Stimulated activated CD4-positive, alpha-beta T cell treated with anti-CD3 and anti-CD28 coated beads, Interleukin-2, amount 100 ng/mL, for 48 hours (primary cell): ENCODE measurements at places on chromosomes 4 and X.
A peak's percentile ranks its signal among the peaks of the same experiment; 100 is the strongest.

- DNase-seq: no peak
These were observed 177.4 kb downstream of the SH3KBP1 start for GRCh38 chrX:19709812-19710518.

- DNase-seq: no peak
These were observed 75.3 kb upstream of the FTHL17 start for GRCh38 chrX:31147175-31147574.

DNA sequence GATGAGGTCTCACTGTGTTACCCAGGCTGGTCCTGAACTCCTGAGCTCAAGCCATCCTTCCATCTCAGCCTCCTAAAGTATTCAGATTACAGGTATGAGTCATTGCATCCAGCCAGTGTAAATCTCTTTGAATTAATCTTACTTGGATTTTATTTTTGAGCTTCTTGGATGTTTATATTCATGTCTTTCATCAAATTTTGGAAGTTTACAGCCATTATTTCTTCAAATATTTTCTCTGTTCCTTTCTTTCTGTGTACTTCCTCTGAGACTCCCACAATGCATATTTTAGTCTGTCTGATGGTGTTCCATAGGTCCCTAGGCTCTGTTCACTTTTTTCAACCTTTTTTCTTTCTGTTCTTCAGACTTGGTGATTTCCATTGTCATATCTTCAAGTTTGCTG is 34.9 kb downstream of the ZCCHC13 start:
- no peak for DNase-seq

GRCh38 chrX:118152721-118153120 is 36.1 kb upstream of the KLHL13 start:
- no peak for DNase-seq

GRCh38 chr4:105075045-105075444 is 71.6 kb upstream of the TET2 start:
- no peak for DNase-seq

DNA sequence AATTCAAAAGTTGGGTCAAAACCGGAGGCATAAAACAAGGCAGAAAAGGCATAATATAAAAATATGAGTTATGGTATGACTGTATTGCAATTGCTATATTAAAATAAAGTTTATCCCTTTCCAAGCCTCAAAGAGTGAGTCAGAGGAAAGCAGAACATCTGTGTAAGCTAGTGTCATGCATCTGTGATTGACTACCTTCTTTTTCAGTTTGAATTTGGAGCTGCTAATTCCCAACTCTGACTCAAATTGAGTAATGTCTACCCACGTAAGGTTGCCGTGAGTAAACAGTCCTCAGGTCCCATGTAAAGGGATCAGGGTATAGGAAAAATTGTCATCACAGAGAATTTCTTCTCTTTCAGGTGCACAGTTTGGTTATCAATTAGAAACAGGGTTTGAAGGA is 6.5 kb upstream of the SLITRK4 start:
- no peak for DNase-seq

- peak; percentile 11 for DNase-seq
These were observed 848 bp upstream of the KCND1 start for GRCh38 chrX:48972220-48973164.

- DNase-seq: no peak
These were observed 153.0 kb upstream of the PSAPL1 start for GRCh38 chr4:7587433-7588405.

DNA sequence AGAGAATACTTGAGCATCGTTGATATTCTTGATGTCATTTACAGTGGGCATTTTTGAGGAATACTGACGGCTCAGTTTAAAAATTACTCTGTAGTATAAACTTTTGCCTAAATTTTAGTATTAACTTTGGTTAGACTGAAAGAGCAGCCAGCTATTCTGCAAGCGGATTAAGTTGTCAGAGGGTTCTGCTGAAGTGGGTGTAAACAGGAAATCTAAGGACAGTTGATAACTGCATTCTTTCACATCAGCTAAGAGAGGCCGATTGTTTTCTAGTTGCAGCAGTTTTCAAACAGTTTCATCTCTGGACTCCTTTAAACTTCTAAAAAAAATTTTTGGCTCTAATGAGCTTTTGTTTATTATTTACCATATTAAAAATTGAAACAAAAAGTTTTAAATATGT is 149.6 kb downstream of the RAPGEF2 start:
- DNase-seq: no peak

DNA sequence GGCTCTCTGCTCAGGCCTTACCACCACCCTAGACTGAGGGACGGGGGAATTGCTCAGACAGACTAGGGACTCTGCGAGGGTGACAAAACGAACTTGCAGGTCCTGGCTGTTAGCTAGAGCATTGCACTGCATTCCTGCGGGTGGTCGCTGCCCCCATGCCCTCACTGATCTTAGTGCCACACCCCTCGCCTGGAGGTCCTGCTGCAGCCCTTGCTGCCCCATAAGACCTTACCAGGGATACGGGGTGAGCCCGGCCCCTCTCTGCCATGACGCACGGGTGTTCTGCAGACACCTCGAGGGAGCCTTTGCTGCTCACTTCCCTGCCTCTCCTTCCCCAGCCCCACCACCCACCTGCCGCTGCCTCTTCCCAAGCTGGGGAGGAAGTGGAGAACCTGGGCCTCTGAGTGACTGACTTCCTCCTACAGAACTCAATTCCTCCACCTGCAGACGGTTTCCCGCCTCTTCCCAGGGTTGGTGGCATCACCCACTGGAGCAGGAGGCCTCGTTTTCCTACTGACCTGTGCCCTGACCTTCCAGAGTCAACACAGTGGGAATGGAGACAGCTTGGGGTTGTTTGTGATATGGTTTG is 19.8 kb upstream of the TBC1D14 start:
- no peak for DNase-seq

GRCh38 chr4:140736669-140737343 is 19.4 kb downstream of the TBC1D9 start:
- no peak for DNase-seq

- DNase-seq: no peak
These were observed at the start of gene LPAR4 for GRCh38 chrX:78747489-78747888. LPAR4 (plus strand) TSS chrX:78747720; CDS start chrX:78754870, 7,150 bp downstream.

DNA sequence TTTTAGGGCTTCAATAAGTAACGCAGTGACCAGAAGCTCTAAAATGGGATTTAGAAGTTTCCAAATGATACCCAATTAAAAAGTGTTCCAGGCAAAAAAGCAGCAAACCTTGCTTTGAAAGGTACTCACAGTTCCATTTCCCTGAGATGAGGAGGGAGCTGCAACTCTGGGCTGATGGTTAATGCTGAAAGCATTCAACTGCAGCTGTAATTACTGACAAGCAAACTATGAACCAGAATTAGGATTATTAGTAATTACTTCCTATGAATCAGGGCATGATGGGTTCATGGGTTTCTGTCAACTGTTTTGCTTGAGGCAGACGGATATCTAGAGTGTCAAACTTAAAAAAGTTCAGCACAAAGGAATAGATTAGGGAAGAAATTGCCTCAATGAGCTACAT is 357.4 kb downstream of the STIM2 start:
- DNase-seq: no peak

- no peak for DNase-seq
These were observed 51.5 kb downstream of the NPNT start for GRCh38 chr4:105946771-105947170.

DNA sequence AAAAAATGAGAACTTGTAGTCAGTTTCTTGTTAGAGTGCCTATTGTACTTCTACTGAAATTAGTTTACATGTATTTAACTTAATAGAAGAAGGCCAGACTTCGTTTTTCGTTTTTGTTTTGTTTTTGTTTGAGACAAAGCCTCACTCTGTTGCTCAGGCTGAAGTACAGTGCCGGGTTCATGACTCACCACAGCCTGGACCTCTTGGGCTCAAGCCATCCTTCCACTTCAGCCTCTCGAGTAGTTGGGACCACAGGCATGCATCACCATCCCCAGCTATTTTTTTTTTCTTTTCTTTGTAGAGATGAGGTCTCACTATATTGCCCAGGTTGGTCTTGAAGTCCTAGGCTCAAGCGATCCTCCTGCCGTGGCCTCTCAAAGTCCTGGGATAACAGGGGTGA is 793.9 kb downstream of the ADGRL3 start:
- DNase-seq: no peak

DNA sequence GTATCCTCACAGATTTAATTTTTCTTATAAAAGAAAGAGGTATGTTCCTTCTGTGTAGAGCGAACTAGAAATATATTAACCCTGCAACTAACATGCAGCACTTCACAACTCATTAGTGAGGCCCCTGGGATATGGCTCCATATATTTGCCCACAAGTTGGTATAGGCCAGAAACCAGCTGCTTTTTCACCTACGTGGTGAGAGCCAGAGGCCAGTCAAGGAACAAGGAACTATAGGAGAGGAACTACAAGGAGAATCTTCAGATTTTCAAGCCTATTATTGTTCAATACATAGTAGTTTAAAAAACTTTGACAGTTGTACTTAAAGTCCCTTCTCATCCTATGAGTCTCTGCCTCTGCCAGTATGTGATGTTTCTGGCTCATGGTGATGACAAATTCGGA is 205.9 kb downstream of the CBR4 start:
- DNase-seq: no peak

- DNase-seq: no peak
These were observed 16.1 kb upstream of the ACSL4 start for GRCh38 chrX:109749207-109749606.

DNA sequence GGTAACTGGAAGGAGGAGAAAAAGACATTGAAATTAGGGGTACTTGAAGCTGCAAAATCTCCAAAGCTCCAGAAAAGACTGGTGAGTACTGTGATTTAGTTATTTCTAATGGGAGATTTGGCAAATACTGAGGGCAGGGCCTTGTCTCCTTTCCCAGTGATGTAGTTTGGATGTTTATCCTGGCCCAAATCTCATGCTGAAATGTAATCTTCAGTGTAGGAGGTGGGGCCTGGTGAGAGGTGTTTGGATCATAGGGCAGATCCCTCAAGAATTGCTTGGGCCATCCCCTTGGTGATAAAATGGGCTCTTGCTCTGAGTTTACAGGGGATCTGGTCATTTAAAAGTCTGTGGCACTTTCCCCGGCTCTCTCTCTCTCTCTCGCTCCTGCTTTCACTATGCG is 33.1 kb upstream of the GK start:
- no peak for DNase-seq

- DNase-seq: no peak
These were observed 83.8 kb upstream of the LCORL start for GRCh38 chr4:18105030-18106011.

GRCh38 chr4:98851806-98852205 is 77.1 kb downstream of the EIF4E start:
- no peak for DNase-seq

DNA sequence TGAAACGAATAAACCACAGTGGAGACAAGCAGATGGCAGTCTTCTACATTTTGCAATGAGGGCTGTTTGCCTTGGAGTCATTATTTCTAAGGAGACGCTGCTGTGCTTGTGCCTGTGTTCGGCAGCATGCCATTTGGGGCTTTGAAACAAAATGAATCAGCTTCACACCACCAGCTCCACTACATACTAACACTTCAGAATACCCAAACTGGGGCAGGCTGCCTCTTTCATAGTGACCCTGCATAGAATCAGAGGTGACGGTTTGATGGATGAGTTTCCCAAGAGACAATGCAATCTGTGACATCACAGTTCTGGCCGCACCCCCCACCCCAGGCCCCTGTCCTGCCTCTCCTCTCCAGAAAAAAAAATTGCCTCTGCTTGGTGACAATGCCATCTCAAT is 57.1 kb upstream of the MID1 start:
- no peak for DNase-seq

- no peak for DNase-seq
These were observed 51.4 kb upstream of the RAPGEF2 start for GRCh38 chr4:159051245-159052071.

DNA sequence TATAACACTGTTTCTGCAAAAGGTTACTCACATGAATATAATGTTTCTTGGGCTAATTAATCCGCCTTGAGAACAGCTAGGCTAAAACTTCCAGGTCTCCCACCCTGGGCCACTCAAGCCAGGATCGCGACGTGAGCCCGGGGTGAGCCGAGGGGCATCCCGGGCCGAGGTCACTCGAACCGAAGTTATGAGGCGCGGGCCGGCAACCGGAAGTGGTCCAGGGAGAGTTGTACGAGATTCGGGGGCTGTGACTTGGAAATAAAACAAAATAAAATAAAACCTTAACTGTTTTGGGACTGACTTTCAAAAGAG is 317 bp downstream of the CMC4 start:
- no peak for DNase-seq

GRCh38 chr4:139670775-139671174 is 5.2 kb downstream of the MGST2 start:
- no peak for DNase-seq

DNA sequence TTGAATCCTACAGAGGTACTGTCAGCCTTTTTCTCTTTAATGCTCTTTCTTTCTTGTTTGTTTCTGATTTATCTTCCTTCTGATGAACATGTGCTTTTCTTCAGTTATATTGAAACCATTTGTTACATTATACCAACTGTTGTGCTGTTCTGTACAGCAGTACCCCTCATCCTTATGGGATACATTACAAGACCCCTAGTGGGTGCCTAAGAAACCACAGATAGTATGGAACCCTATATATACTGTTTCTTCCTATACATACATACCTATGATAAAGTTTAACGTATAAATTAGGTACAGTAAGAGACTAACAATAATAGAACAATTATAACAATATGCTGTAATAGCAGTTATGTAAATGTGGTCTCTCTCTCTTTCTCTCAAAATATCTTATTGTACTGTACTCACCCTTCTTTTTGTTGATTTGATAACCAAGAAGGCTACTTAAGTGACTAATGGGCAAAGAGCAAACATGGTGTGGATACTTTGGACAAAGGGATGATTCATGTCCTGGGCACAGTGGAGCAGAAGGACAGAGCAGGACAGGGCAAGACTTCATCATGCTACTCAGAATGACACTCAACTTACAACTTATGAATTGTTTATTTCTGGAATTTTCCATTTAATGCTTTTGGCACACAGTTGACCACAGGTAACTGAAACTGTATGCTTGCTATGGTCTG is 10.7 kb upstream of the YIPF7 start:
- DNase-seq: no peak
